ENCODE measurements at places on chromosomes 12 and 14. TPM values are rescaled to one million over a fixed set of nuclear protein-coding genes. Genes with fewer than 3 reads are reported as not detected.
A peak's percentile ranks its signal among the peaks of the same experiment; 100 is the strongest.

TEX52 gene
- total RNA-seq, result not detected

DNA sequence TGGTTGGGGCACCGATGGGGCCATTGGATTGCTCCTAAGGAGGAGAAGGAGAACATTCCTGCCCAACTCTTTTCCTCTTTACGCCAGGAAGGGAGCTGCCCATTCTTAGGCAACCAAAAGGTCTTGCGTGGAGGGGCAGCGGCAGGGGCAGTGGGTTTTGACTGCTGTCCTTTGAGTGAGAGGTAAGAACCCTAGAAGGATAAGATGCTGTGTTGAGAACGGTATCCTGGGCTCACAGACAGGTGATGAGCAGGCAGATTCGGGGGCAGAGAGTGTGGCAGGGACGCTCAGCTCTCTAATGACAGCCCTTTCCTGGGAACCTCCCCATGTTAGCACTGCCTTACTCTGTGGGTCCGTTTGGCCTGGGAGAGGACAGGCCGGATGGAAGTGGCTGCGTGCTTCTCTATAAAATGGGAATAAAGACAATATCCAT is 13.2 kb downstream of the LRTM2 start:
- H3K27ac ChIP-seq, result no peak overlapping the region
- no peak overlapping the region for H3K4me3 ChIP-seq
- H3K36me3 ChIP-seq, result peaks cover 5% of the 10 kb centered on the region
- no peak for DNase-seq

- H3K27ac ChIP-seq, result no peak overlapping the region
- no peak for DNase-seq
- H3K27me3 ChIP-seq, result no peaks in the 10 kb centered on the region
- H3K4me1 ChIP-seq, result peaks cover 7% of the 10 kb centered on the region
Measured at GRCh38 chr14:89620436-89620835, 203.4 kb upstream of the FOXN3 start.

GRCh38 chr12:112945515-112945914 is 7.2 kb downstream of the OAS3 start:
- no peak overlapping the region for H3K4me3 ChIP-seq
- no peak overlapping the region for H3K27ac ChIP-seq
- DNase-seq, result no peak
- no peaks in the 10 kb centered on the region for H3K4me1 ChIP-seq
- no peaks in the 10 kb centered on the region for H3K27me3 ChIP-seq

DNA sequence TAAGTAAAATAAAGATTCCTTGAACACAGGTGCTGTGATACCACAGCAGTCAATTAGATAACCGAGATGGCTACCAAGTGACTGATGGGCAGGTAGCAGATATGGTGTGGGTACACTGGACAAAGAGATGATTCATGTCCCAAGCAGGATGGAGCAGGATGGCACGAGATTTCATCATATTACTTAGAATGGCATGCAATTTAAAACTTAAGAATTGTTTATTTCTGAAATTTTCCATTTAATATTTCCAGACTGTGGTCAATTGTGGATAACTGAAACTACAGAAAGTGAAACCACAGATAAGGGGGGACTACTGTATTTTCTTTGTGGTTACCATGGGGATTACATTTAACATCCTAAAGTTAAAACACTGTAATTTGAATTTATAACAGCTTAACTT is 7.5 kb upstream of the ZFP36L1 start:
- H3K27me3 ChIP-seq, result no peaks in the 10 kb centered on the region
- H3K4me3 ChIP-seq, result no peak overlapping the region
- H3K27ac ChIP-seq, result peak overlapping the region; percentile 85
- peak; percentile 42 for DNase-seq
- peaks cover 2% of the 10 kb centered on the region for H3K36me3 ChIP-seq

GRCh38 chr12:56152132-56152755 is at the start of gene MYL6B:
TSS of gene MYL6B (plus strand) at chr12:56152587. CDS start at chr12:56153919, 1,332 bp downstream.
- H3K4me3 ChIP-seq, result peak within 1 kb of the TSS; percentile 75
- peak within 1 kb of the TSS; percentile 62 for H3K27ac ChIP-seq
- no peaks in the 10 kb centered on the region for H3K27me3 ChIP-seq

DNA sequence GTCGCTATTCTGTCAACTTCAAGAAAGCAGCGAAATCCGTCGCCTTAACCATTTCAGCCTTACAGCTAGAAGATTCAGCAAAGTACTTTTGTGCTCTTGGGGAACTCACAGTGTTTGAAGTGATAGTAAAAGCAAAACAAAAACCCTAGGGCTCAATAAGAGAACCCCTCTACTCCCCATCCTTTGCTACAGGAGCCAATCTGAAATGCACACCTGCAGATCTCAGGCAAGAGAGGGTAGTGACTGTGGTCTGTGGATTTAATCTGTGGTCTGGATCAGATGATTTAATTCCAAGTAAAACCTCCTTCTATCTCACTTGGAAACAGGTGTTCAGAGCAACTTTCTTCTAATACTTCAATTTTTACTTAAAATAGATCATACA is 422.9 kb upstream of the OR4E1 start:
- peaks cover 58% of the 10 kb centered on the region for H3K27me3 ChIP-seq
- no peaks in the 10 kb centered on the region for H3K4me1 ChIP-seq
- H3K27ac ChIP-seq, result no peak overlapping the region
- DNase-seq, result no peak
- H3K36me3 ChIP-seq, result no peaks in the 10 kb centered on the region

NTF3 gene
- not detected for total RNA-seq

- H3K4me1 ChIP-seq, result no peaks in the 10 kb centered on the region
- no peak overlapping the region for H3K4me3 ChIP-seq
- H3K36me3 ChIP-seq, result no peaks in the 10 kb centered on the region
- H3K27ac ChIP-seq, result no peak overlapping the region
- no peak for DNase-seq
Measured at GRCh38 chr14:72215080-72215479, 282.9 kb downstream of the RGS6 start.

RAPGEF3 gene
- 3.4 TPM for total RNA-seq

GRCh38 chr12:33617218-33617617 is 177.6 kb upstream of the SYT10 start:
- no peaks in the 10 kb centered on the region for H3K27me3 ChIP-seq
- H3K4me1 ChIP-seq, result no peaks in the 10 kb centered on the region
- H3K36me3 ChIP-seq, result peaks cover 7% of the 10 kb centered on the region
- DNase-seq, result no peak
- H3K27ac ChIP-seq, result no peak overlapping the region

DNA sequence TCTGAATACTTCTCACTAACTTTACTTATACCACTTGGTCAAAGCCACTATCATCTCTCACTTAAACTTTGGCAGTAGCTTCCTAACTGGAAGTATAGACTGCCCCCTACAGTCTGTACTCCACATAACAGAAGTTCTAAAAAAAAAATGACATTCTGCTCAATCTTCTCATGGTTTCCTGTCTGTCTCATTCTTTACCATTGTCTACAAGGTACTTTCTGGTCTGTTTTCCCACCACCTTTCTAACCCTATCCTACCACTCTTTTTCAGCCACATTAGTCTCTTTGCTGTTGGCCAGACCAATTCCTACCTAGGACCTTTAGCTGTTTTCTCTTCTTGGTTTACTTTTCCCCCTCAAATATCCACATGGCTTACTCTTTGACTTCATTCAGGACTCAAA is 14.7 kb downstream of the CPSF6 start:
- H3K4me3 ChIP-seq, result no peak overlapping the region
- H3K36me3 ChIP-seq, result peaks cover 41% of the 10 kb centered on the region
- DNase-seq, result peak; percentile 62
- H3K27me3 ChIP-seq, result no peaks in the 10 kb centered on the region
- H3K4me1 ChIP-seq, result peaks cover 22% of the 10 kb centered on the region

- no peaks in the 10 kb centered on the region for H3K27me3 ChIP-seq
- H3K4me3 ChIP-seq, result peak overlapping the region; percentile 91
- DNase-seq, result peak; percentile 28
- H3K4me1 ChIP-seq, result peaks cover 39% of the 10 kb centered on the region
Measured at GRCh38 chr12:26939192-26939832, 1.0 kb downstream of the FGFR1OP2 start.

NINJ2 gene
- total RNA-seq, result not detected

GOLGA3 gene
- 94.9 TPM for total RNA-seq

GRCh38 chr14:31395572-31396205 is 24.7 kb downstream of the HEATR5A start:
- peaks cover 27% of the 10 kb centered on the region for H3K36me3 ChIP-seq
- no peak for DNase-seq

GRCh38 chr12:62934799-62935674 is at the start of gene PPM1H:
TSS of gene PPM1H (minus strand) at chr12:62935150. CDS start at chr12:62934736, 414 bp downstream.
- H3K27ac ChIP-seq, result peak within 1 kb of the TSS; percentile 61
- H3K27me3 ChIP-seq, result peaks cover 20% of the 10 kb centered on the region
- peak; percentile 48 for DNase-seq
- peak within 1 kb of the TSS; percentile 84 for H3K4me3 ChIP-seq
- peaks cover 13% of the 10 kb centered on the region for H3K4me1 ChIP-seq

GRCh38 chr12:124495194-124495983 is 72.0 kb downstream of the NCOR2 start:
- DNase-seq, result no peak
- no peak overlapping the region for H3K4me3 ChIP-seq
- peaks cover 16% of the 10 kb centered on the region for H3K4me1 ChIP-seq
- no peak overlapping the region for H3K27ac ChIP-seq
- peaks cover 35% of the 10 kb centered on the region for H3K36me3 ChIP-seq

BLOC1S1 gene
- 75.8 TPM for total RNA-seq

ZNF26 gene
- total RNA-seq, result 18.5 TPM

DNA sequence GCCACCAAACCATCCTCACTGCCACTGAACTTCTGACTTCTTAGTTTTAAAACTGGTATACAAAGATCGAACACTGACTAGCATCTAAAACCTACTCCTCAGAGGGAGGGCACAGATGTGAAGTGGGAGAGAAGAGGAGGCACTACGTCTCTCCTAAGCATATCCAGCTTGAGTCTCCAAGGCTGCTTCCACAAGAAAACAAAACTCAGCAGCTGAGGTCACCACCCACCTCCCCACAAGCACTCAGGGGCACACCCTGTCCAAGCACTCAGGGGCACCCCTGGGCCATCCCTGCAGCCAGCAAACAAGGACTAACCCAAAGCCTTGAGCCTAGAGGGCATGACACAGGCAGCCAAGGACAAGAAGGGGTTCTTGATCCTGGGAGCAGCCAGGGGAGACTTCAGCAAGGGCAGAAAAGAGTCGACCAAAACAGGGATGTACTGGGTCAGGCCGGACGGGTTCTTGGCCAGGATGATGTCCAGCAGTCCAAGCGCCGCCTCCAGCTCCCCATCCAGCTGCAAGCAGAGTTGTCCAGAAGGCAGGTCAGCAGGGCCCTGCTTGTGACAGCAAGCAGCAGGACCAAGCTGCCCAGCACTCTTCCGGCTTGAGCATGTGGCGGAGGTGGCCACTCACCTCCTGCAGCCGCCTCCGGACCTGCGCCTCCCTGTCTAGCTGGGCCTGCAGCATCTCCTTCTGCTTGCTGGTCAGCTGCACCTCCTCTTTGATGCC is 34.8 kb downstream of the GCN1 start:
- DNase-seq, result no peak
- H3K27me3 ChIP-seq, result no peaks in the 10 kb centered on the region
- H3K27ac ChIP-seq, result no peak overlapping the region

DNA sequence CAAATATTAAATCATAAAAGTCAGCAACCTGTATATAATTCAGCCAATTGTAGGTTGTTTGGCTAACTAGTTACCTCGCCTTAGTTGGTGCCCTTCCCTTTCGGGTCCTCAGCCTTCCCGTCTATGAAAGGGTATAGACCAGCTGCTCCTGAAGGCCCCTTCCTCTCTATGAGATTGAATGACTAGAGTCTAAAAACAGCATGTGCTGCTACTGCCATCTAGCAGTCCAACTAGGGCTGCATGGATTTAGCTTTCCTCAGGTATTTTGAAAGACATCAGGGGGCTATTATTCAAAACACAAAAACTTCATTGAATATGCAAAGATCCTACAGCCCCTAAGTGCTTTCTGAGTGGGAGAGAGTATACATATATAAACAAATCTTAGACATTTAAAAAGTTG is 37.0 kb upstream of the TMEM263 start:
- DNase-seq, result peak; percentile 17
- peaks cover 12% of the 10 kb centered on the region for H3K27me3 ChIP-seq
- no peak overlapping the region for H3K27ac ChIP-seq
- H3K36me3 ChIP-seq, result peaks cover 6% of the 10 kb centered on the region
- H3K4me3 ChIP-seq, result no peak overlapping the region
- no peaks in the 10 kb centered on the region for H3K4me1 ChIP-seq
